Right forelimb (tissue), 1 donor: ENCODE measurements at places on chromosomes 1 and 21.

DNA sequence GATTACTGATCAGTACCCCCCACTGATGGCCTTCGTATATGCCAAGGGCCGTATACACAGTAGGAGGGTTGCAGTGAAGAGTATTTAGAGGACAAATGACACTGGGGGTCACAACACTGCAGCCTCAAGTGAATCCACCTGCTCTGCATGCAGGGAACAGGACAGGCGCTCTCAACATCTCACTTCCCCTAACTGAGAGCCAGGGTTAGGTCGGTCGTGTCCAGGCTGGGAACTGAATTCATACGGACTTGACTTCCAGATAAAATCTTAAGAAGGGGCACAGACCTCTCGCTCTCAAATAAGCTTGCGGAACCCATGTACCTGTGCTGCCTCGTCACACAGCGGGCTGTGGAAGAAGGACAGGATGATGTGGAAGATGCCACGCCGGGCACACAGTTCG is 22.8 kb downstream of the MRAP start:
- no peak for DNase-seq

DNA sequence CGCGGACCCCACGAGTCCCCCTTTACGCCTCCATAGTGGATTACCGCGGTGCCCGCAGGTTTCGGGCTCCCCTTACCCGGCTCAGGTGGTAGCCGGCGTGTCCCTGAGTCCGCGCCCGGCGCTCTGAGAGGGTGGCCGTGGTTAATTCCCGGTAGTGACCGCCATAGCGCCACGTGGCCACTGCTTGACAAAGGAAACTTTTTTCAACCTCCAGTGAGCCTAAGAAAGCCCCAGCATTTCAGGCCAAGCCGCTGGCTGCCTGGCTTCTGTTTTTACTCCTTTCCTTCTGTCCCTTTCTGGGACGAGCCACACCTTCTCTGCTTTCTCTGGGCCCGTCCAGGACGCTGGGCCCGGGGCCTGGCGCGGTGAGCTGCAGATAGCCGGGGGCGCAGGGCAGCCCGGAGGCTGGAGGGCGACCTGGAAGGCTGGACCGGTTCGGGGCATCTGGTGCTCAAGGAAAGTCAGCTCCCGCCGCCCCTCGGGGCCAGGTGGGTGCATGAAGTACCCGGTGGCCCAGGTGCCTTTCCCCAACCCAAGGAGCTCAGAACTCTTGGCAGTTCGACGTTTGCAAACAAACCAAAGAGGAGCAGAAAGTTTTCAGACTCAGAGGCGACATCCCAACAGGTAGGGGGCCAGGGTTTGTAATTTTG is 540 bp upstream of the C1orf198 start:
- DNase-seq, result no peak

- DNase-seq, result no peak
These were observed 15.3 kb downstream of the UCK2 start for GRCh38 chr1:165842671-165843129.

DNA sequence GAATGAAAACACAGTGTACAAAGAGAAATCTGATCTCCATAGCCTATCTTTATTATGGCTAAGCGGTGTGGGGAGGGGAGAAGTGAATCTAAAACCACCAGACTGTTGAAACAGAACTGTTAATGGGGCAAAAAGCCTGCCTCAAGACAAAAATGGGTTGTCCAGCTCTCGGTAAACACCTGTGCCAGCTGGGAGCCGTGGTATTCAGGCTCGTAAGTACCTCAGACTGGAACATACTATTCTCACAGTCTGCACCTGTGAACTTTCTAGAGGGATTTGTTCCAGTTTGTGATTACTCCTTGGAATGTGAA is 42.7 kb upstream of the ATP1A1 start:
- DNase-seq, result no peak

DNA sequence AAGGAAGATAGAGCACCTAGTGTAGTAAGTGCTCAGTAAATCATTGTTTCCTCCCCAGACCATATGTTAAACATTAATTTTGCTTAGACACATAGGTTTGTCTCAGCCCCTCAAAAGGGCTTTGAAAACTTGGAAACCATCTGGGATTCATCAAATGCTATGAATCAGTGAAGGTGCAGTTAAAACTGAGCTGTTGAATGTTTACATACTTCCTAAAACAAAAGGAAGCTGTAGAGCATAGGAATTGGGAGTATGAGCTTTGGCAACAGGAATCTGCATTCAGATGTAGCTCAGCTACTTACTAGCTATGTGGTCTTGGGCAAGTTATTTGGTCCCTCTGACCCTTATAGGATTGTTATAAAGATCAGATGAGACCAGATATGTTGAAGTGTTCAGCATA is 18.7 kb upstream of the PODN start:
- DNase-seq, result no peak

- DNase-seq, result no peak
These were observed 18.1 kb upstream of the AVPR1B start for GRCh38 chr1:206135248-206135647.
